ENCODE measurements at places on chromosomes 7 and 10.

DNA sequence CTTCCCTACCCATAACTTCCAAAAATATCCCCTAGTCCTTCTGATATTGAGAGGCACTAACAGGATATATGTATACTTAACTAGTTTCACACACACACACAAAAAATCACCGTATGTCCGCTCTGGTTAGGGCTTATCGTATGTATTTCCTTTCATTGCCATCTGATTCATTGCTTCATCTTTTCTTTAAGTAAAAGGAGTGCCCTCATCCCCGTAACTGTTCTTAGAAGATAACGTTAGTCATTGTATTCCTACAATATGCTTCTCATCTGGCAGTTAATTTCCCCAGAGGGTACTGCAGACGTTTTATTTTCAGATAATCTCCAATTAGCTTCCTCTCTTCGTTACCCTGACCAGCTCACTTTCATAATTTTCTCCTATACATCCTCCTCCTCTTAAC lies 37.3 kb downstream of the NRCAM start:
- DNase-seq, result no peak

DNA sequence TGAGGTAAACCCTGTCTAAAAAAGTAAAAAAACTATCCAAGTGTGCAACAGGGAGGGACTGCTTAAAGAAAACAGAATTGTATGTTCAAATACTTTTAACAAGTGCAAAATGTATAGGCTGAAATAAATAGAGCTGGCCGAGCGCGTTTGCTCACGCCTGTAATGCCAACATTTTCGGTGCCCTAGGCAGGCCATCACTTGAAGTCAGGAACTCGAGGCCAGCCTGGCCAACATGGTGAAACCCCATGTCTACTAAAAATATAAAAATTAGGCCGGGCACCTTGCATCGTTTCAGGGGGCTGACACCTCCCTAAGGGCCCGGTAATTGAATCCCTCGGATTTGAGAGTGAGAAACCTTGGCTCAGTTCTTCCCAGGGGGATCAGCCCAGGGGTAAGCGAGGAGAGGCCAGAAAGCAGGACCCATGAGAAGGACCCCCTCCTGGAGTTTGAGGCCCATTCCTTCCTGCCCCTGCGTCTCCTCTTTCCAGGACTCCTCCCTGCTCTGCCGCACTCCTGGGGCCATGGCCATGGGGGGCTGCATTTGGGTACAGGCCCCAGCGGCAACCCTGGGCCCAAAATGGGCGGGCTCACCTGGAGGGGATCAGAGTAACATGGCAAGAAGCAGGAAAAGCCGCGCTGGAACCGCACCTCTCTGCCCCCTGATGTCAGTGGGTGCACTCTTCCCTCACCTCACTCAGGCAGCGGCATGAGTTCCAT lies 75.5 kb upstream of the TMEM248 start:
- no peak for DNase-seq

- no peak for DNase-seq
These were observed 651.5 kb downstream of the TNS3 start for GRCh38 chr7:46930366-46930765.

DNA sequence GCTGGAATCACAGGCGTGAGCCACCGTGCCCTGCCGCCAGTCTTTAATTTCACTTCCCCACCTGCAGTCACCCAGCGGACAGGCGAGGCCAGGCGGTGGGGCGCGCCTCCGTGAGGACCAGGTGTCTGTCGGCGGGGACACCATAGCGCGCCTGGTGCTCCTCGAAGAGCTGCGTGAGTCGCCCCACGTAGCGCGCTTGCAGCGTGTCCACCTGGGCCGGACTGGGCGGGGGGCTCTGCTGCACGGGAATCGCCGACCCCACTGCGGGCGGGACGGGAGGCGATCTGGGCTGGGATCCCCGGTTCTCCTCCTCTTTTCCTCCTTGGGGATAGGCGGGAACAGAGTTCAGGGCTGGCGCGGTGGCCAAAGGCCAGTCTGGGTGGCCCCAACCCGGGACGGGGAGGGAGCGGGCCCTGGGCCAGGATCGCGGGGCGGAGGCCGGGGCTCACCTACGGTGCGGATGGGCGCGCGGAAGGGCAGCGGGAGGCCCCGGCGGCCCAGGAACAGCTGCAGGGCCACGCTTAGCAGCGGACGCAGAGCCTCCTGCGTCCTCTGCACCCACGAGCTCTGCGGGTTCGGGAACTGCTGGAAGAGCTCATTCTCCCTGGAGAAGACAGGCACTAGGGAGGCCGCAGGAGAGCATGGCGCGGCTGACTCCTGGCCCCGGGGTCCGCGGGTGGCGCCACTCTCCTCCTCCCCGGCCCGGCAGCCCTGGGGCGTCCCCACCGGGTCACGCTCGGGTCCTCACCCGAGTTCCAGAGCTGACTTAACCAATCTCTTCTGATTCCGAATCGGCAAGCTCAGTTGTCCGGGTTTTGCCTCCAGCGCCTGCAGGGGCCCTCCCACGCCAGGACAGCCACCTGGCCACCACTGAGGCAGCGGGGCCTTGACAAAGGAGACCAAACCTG lies 1.1 kb upstream of the MOGAT3 start:
- no peak for DNase-seq

DNA sequence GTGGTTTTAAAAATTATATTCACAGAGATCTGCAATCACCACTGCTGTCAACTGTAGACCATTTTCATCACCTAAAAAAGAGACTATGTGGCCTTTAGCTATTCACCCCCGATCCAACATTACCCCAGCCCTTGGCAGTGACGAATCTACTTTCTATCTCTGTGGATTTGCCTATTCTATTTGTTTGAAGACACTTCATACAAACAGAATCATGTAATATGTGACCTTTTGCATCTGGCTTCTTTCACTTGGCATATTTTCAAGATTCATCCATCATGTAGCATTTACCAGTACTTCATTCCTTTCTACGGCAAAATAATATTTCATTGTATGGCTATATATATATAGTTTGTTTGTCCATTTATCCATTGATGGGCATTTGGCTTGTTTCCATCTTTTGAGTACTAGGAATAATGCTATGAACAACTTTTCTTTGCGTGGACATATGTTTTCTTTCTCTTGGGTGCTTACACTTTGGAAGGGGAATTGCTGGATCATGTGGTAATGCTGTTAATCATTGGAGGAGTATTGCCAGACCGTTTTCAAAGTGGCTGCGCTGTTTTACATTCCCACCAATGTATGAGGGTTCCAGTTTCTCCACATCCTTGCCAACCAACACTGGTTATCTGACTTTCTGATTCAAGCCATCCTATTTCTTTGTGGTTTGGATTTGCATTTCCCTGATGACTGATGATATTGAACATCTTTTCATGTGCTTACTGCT lies 22.3 kb downstream of the ADAMTS14 start:
- no peak for DNase-seq

DNA sequence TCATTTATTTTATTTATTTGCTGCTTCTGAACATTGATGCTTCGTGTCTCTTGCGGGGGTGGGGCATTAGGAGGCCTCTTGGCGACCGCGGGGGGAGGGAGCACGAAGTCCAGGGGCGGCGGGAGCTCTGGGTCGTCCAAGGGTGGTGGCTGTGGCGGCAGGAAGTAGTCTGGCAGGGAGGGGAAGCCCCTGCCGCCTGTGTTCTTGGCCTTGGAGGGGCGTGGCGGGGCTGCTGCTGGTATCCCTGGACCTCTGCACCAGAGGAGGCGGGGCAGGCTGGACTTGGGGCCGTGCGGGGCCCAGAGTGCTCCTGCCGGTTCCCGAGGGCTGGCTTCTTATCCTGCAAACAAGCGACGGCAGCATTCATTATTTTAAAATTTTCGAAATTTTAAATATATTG lies 70.5 kb upstream of the ABI1 start:
- no peak for DNase-seq

DNA sequence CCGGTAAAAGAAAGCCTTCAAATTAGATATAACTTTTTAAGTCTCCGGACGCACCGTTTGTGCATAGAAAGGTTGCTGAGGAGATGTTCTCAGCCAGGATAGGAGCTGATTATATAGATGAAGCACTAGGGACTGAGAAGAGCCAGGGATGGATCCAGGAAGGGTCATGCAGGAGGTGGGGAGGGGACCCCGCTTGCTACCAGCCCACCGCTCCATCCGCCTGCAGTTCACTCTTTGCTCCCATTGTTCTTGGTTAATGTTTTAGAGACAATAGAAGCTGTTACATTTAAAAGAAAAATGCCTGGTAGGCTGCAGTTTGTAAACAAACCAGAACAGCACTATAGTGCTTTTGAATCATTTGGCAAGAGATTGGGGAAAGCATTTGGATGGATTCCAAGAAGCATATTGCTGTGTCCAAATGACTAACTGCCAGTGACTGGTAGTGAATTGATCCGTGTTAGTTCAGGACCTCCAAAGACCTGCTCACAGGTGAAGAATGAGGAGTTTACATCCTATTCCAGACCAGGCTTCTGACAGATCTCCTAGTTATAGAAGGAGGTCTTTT lies 175.9 kb upstream of the TAC1 start:
- no peak for DNase-seq

GRCh38 chr7:36712015-36712414 lies 12.3 kb downstream of the AOAH start:
- no peak for DNase-seq

DNA sequence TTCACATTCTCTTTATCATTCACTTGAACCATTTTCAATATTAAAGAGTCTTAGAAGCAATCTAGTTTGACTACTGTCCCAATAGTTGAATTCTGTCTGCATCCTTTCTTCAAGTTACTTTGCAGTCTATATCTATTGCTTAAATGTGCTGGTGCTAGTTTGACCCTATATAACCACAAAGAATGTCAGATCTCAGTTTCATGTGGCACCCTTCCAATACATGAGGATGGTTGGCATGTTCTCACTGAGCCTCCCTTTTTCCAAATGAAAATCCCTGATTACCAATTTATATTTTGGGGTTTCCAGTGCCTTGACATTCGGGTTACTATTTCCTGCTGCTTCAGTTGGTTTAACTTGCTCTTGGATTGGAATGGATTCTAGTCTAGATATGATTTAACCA lies 292.7 kb downstream of the EXOC4 start:
- no peak for DNase-seq

DNA sequence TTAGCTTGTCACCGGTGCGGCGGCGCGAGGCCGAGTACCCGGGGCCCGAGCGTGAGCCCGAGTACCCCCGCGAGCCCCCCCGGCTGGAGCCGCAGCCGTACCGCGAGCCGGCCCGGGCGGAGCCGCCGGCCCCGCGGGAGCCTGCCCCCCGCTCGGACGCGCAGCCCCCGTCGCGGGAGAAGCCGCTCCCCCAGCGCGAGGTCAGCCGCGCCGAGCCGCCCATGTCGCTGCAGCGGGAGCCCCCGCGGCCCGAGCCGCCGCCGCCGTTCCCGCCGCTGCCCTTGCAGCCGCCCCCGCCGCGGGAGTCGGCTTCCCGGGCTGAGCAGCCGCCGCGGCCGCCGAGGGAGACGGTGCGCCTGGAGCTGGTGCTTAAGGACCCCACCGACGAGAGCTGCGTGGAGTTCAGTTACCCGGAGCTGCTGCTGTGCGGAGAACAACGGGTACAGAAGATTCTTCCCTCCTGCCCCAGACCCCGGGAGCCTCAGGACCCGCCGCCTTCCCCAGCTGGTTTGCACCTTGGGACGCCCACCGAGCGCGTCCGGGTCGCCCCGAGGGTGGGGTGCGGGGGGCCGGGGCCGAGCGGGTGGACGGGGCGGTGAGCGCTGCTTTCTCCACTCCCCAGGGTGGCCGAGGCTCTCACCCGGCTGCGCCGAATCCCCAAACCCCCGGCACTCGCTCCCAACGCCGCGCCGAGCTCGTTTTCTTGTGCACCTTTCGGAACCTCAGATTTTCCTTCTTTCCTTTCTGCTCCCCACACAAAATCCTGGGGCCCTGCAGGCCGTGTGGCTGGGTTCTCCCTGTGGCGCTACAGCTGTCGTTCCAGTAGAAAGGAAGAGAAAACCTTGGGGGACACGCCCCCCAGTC lies 708 bp downstream of the UBN2 start:
- DNase-seq, result peak; percentile 15

DNA sequence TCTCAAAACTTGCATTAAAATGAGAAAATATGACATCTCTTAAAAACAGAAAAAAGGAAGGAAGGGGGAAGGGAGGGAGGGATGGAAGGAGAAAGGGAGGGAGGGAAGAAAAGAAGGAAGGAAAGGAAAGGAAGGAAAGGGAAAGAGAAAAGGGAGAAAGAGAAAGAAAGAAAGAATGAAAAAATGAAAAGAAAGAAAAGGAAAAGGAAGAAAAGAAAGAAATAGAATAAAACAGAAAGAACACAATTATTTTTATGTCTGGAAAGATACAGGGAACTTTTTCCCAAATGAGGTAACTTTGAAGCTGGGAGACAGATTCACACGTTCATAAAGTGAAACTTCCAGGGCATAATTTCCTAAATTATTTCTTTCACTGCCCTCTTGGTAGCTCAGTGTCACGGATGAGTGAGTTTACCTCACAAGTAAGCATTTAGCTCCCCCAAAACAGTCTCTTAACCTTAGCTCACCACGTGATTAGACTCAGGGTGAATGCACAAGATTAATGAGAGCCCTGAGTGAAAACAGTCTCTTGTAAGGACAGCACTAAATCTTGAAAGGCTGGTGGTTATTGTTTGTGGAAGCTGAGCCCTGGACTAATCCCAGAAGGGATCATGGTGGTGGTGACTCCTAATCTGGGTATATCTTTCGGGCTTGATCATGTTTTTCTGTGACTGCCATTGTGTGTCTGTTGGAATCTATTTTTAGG lies 74.1 kb upstream of the HDAC9 start:
- DNase-seq, result no peak

DNA sequence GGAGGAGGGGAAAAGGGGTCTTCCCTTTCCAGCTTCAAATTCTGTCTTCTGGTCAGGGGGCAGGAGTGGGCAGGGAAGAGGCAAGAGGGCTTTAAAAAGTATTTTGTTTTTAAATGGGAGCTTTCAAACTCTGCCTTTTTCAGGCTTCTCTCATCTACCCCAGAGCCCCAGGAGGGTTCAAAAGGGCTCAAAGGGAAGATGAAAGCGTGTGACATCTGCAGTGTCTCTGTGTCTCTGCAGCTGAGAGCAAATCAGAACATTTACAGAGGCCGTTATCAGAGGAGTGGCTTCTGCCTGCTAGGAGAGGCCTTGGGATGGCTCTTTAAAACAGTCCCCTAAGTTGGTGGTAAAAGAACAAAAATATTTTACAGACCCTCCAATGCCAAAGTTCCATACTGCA lies 30.3 kb downstream of the TRIM8 start:
- no peak for DNase-seq

GRCh38 chr7:151053096-151053495 lies 4.6 kb downstream of the CDK5 start:
- no peak for DNase-seq

DNA sequence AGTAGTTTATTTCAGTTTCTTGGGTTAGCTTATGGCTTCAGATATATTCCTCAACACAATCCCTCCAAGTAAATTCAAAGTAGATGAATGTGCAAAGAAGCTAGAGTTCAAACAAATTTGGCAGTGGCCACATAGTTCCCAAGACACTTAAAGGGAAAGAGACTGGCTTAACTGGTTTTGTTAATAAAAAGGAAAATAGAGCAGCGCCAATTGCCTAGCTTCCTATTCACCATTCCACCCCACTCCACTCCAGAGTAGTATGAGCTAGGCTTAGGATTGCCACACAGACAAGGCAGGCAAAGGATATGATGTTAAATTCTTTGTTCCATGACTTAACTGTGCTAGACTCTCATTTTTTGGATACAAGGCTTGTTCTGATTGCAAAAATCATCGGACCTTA lies 2.0 kb downstream of the XRCC2 start:
- no peak for DNase-seq
